ENCODE measurements at places on chromosomes 2 and 18. TPM values are rescaled to one million over a fixed set of nuclear protein-coding genes. Genes with fewer than 3 reads are reported as not detected.
A peak's percentile ranks its signal among the peaks of the same experiment; 100 is the strongest.

The CASP8 gene
- 99.8 TPM for total RNA-seq

The SH3BP4 gene
- total RNA-seq, result 0.08 TPM

The ARHGAP15 gene
- 167 TPM for total RNA-seq

The GALNT5 gene
- total RNA-seq, result not detected

The ITGB6 gene
- not detected for total RNA-seq

The CNGA3 gene
- total RNA-seq, result not detected

The COL3A1 gene
- total RNA-seq, result not detected

The DTNA gene
- not detected for total RNA-seq

The GPR17 gene
- total RNA-seq, result not detected

The MAPRE3 gene
- total RNA-seq, result 2.7 TPM

The THSD7B gene
- total RNA-seq, result not detected

DNA sequence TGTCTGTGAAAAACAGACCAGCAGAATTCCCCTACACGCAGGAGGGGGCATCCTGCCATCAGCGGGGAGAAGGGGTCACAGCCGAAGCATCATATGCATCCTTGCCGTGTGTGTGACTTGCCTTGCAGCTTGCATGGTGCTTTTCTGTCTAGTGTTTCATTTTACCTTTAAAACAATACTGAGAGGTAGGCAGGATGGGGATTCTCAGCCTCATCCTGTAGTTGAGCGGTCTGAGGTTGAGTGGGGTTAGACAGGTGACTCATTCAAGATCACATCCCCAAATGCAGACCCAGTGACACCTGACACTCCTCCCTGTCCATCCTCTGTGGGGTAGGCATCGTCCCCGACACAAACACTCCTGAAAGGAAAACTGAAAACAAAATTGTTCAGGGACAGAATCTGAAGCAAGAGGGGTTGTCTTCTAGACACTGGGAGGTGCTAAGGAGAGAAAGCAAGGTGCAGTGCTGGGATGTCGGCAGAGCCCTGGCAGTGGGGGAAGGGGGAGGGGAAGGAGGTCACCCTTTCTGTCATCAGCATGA lies 7.9 kb downstream of the ARL4C start:
- peak overlapping the region; percentile 100 for H3K27ac ChIP-seq
- peaks cover 91% of the 10 kb centered on the region for H3K36me3 ChIP-seq
- H3K27me3 ChIP-seq, result no peaks in the 10 kb centered on the region

DNA sequence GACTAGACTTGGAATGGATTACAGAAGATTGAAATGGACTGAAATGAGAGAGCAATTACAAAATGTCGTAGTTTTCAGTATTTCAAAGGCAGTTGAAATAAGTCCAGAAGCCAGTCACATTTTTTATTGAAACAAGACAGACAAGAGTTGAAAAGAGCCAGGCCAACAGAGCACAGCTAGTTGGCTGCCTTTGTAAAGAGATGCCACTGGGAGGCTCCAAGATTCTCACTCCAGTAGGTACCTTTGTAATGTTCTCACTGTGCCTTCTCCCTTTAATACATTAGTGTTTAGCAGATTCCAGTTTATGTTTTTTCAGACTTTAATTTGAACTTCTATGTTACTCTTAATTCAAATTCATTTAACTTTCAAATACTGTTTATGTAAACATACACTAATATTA lies 234.8 kb downstream of the DSEL start:
- H3K4me3 ChIP-seq, result no peak overlapping the region
- H3K27ac ChIP-seq, result no peak overlapping the region
- H3K36me3 ChIP-seq, result no peaks in the 10 kb centered on the region
- DNase-seq, result no peak
- no peaks in the 10 kb centered on the region for H3K4me1 ChIP-seq

DNA sequence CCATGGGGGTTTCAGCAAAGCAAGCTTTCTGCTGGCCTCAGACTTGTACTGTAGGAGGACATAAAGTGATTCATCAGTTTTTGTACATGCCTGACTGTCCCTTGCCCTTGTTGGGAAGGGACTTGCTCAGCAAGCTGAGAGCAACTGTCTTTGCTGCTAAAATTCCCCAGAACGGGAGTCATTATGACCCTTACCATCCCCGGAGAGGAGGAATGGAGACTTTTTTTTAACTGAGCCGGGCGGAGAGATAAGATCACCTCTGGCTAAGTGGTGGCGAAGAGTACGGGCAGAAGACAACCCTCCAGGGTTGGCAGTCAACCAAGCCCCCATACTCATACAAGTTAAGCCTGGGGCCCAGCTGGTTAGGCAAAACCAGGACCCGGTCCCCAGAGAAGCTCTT lies 20.4 kb upstream of the NAGK start:
- no peak overlapping the region for H3K4me3 ChIP-seq
- no peaks in the 10 kb centered on the region for H3K36me3 ChIP-seq
- H3K27ac ChIP-seq, result no peak overlapping the region
- DNase-seq, result no peak
- peaks cover 4% of the 10 kb centered on the region for H3K4me1 ChIP-seq
- no peaks in the 10 kb centered on the region for H3K27me3 ChIP-seq

DNA sequence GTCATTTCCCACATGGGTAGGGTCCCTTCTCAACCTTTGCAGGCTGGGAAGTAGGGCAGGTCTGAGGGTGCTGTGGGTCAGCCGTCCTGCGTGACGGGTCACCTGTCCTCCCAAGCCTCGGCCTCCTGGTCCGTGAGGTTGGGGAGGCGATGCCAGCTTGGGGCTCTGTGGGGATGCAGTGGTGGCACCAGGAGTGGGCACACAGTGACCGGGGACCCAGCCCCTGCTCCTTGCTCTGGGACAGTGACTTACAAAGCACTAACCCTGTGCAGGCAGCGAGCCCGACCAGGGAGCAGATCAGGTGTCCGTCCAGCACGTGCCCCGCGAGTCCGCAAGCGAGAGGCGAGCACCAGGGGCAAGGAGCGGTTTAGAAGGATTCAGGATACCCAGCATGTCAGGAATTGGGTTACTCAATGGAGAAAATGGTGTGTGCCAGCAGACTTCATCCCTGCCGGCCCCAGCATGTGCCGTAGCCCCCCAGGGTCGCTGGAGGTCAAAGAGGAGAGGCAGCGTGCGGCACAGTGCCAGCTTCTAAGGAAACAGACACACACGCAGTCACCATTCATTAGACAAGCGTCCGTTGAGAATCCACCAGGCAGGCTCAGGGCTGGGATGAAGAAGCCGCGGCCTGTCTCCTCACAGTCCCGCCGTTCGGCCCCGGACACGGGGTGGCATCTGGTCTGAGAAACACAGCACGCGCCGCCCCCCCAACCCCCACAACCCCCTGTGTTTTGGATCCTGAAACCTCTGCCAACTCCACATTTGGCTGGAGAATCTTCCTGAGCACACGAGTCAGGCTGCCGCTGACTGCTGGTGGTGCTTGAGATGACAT lies 11.7 kb downstream of the COLEC11 start:
- no peak for DNase-seq
- H3K27ac ChIP-seq, result no peak overlapping the region
- no peaks in the 10 kb centered on the region for H3K36me3 ChIP-seq
- H3K27me3 ChIP-seq, result no peaks in the 10 kb centered on the region

DNA sequence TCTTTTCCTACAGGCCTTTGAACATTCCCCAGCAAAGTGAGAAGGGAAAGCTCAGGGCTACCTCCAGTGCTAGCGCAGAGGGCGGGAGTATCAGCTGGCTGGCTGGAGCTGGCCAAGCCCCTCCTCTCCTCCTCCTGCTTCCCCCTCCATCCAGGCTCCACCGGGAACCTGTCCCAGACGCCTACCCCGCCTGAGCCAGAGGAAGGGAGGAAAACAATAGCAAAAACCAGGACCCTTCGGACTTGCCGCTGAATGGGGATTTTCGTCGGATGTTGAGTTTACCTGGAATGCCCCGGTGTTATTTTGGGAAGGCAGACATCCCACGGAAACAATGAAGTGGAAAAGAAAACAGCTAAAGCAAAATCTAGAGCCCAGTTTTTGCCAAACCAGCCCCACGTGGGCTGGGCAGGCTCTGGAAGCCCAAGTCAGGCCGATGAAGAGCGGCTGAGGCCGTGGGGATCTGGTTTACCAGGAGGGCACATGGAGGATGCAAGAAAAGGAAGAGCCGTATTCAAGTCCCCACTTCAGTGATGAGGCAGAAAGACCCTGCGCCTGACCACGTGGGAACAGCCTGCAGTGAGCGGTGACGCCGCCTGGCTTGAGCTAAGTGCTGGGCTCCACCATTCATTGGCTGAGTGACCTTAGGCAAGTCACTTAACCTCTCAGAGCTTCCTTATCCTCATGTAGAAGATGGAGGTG lies 100.4 kb upstream of the LCLAT1 start:
- peaks cover 3% of the 10 kb centered on the region for H3K4me1 ChIP-seq
- H3K4me3 ChIP-seq, result no peak overlapping the region
- no peak overlapping the region for H3K27ac ChIP-seq
- H3K36me3 ChIP-seq, result peaks cover 8% of the 10 kb centered on the region

GRCh38 chr2:167489325-167489724 lies 601.0 kb downstream of the XIRP2 start:
- no peaks in the 10 kb centered on the region for H3K27me3 ChIP-seq
- no peak overlapping the region for H3K27ac ChIP-seq
- H3K4me3 ChIP-seq, result no peak overlapping the region
- no peaks in the 10 kb centered on the region for H3K36me3 ChIP-seq
- DNase-seq, result no peak

DNA sequence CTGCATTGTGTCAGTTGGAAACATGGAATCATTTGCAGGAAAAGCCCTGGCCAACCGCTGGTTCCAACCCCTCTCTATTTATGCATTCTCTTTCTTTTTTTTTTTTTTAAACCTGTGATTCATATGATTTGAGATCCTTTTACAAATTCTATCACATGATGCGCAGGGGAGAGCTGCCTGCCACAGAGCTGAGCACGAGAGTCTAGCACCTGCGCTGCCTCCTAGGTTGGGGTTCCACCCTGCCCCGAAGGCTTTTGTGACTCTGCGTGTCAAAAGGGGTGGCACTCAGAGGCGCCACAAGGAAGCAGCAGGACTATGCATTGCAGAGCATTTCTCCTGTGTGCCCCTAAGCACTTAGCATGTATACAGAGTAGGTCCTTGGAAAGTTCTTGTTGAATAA lies 17.3 kb upstream of the ESPNL start:
- DNase-seq, result no peak
- H3K36me3 ChIP-seq, result peaks cover 56% of the 10 kb centered on the region
- H3K27me3 ChIP-seq, result no peaks in the 10 kb centered on the region
- H3K27ac ChIP-seq, result no peak overlapping the region
- H3K4me1 ChIP-seq, result peaks cover 7% of the 10 kb centered on the region

DNA sequence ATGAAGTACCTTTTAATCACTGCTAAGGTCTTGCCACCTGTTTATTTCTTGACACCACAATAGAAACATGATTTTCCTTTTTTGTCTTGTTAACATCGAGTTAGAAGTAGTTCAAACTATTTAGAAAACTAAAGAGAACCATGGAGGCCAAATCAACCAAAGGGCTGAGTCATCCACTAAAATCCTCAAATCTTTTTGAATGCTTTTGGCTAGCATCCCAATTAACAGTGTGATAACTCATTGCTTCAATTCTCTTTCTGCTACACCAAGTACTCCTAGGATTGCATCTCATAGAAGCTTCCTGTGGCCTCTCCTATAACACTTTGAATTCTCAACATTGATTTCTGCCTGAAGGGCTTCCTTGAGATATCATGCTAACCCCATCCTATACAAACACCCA lies 159.9 kb upstream of the MMADHC start:
- no peaks in the 10 kb centered on the region for H3K27me3 ChIP-seq
- H3K4me1 ChIP-seq, result no peaks in the 10 kb centered on the region
- no peak overlapping the region for H3K27ac ChIP-seq

DNA sequence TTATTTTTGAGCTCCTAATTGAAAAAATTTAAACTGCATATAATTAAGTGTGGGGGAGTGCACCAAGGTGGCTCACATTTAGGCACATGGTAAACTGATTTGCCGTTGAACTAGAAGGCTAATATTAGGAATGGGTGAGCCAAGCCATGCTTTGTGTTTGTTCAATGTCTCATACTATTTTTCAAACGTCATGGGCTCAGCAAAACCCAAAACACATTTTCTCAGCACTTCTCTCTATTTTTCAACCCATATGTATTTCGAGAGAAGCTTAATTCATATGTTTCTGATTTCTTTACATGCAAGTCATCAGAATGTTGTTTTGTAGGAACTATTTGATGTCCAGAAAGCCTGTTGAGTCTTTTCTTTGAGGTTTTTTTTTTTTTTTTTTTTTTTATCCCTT lies 291.2 kb downstream of the TCF4 start:
- no peak overlapping the region for H3K4me3 ChIP-seq
- no peak overlapping the region for H3K27ac ChIP-seq
- H3K36me3 ChIP-seq, result no peaks in the 10 kb centered on the region

DNA sequence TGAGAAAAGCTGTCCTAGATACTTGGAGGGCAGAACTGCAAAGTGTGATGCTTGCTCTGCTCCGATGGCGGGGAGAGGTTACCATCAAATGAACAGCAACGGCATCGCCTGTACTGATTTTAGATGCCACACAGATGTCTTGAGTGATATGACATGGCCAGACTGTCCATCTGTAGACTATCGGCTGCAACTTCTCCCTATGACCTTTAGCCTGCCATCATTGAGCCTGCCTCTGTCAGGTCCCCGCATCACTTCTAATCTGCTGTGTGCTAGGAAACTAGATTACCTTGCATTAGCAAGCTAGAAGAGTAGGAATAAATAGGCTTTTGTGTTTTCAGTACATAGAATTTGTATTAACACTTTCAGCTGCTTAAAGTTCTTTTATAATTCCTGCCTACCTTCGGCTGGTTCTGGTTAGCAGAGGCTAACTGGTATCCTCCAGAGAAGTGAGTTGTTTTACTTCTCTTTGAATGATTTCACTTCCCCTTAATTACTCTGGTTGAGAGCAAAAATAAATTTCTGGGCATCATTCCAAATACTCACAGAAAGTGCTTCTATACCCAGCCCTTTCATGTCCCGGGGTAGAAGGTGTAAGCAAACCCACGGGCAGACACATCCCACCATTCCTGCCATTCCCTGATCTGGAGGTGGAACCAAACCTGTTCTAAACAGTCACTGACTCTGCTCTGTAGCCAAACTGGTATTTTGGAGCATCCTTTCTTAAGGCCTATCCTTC lies 24.0 kb downstream of the GAREM2 start:
- no peak overlapping the region for H3K4me3 ChIP-seq
- DNase-seq, result no peak
- peaks cover 64% of the 10 kb centered on the region for H3K36me3 ChIP-seq
- no peak overlapping the region for H3K27ac ChIP-seq
- no peaks in the 10 kb centered on the region for H3K4me1 ChIP-seq
- H3K27me3 ChIP-seq, result no peaks in the 10 kb centered on the region

GRCh38 chr2:172082944-172083627 lies 2.2 kb upstream of the DLX1 start:
- peaks cover 96% of the 10 kb centered on the region for H3K27me3 ChIP-seq
- H3K4me1 ChIP-seq, result peaks cover 62% of the 10 kb centered on the region
- H3K4me3 ChIP-seq, result peak overlapping the region; percentile 74
- H3K36me3 ChIP-seq, result peaks cover 28% of the 10 kb centered on the region

GRCh38 chr2:240462707-240463273 lies 27.3 kb downstream of the GPC1 start:
- H3K27me3 ChIP-seq, result no peaks in the 10 kb centered on the region
- no peak overlapping the region for H3K27ac ChIP-seq
- no peak overlapping the region for H3K4me3 ChIP-seq
- no peaks in the 10 kb centered on the region for H3K36me3 ChIP-seq
- DNase-seq, result no peak

Measured in activated CD4-positive, alpha-beta memory T cell treated with anti-CD3 and anti-CD28 coated beads, Interleukin-2, amount 10 ng/mL, durations not matched to agents 7 days and 5 days (primary cell).